Panc1 (cell line): ENCODE measurements at places on chromosomes 4 and X.

GRCh38 chrX:131812847-131813825 is 210.0 kb upstream of the STK26 start:
- DNase-seq = no peak

- DNase-seq = no peak
Observed at GRCh38 chr4:2768921-2769336, 12.8 kb upstream of the TNIP2 start.

DNA sequence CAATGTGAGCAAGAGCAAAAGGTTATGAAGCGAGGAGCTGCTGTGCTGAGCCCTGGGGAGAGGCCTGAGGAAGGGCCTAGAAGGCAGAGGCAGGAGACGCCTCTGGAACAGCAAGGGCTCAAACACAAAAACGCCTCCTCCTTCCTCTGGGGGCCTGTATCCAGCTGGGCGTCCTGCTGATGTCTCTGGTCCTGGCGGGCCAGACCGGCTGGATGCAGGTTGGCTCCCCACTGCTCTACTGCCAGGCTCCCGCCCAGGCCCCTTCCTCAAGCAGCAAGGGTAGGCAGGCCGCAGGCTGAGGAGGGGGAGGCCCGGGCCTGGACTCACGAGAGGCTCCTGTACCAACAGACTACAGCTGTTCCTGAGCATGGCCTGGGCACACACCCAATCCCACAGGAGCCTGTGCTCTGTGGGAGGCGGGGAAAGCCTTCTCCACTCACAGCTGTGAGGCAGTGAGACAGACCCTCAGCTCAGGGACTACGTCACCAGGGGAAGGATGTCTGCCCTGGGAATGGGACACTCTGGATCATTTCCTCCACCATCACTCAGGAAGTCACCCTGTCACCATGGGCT is 2.3 kb downstream of the HAUS7 start:
- no peak for DNase-seq

GRCh38 chrX:119089619-119090018 is 16.8 kb downstream of the CT47C1 start:
- no peak for DNase-seq

DNA sequence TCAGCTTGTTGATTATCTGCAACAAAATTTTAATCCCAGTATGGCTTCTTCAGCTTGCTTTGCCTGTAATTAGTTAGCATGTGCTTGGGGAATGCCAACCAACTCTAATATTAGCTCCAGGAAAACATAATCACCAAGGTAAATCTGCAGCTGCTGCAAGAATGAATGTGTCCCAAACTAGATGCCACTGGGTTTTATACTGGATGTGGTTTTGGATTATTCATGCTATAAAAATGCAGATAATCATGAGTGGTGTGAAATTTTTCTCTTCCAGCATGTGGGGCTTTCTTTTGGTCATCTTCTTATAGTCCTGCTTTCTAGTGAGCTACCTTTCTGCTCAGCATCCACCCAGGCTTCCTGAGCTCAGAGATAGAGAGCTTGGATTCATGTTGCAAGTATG is 295.9 kb upstream of the CASK start:
- no peak for DNase-seq

DNA sequence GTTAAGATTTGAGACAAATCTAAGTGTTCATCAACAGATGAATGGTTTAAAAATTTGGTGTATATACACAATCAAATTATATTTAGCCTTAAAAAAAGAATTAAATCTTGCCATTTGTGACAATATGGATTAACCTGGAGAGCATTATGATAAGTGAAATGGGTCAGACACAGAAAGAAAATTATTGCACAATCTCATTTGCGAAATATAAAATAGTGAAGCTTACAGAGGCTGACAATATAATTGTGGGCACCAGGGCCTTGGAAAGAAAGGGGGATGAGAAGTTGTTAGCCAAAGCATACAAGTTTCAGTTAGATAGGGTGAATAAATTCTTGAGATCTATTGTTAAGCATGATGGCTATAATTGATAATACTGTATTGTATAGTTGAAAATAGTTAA is 883.0 kb downstream of the TECRL start:
- DNase-seq = no peak

DNA sequence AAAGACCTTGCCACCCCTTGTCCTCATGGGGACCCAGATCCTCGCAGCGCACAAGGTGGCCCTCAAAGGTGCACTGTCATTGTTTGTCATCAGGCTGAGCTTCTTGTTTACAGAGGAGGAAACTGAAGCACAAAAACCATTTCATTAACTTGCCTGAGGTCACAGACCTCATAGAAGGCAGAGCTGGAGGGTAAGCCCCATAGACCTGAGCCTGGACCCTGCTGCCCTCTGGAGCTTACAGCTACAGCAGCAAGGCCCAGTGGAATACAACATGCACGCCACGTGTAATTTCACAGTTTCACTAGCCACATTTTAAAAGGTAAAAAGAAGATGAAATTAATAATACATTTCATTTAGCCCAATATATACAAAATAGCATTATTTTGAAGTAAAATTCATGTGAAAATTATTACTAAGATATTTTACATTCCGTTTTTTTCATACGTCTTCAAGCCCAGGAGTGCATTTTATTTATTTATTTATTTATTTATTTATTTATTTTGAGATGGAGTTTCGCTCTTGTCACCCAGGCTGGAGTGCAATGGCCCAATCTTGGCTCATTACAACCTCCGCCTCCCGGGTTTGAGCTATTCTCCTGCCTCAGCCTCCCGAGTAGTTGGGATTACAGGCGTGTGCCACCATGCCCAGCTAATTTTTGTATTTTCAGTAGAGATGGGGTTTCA is 8.8 kb downstream of the JAKMIP1 start:
- no peak for DNase-seq

- no peak for DNase-seq
Observed at GRCh38 chrX:101190736-101191135, 28.9 kb upstream of the DRP2 start.

DNA sequence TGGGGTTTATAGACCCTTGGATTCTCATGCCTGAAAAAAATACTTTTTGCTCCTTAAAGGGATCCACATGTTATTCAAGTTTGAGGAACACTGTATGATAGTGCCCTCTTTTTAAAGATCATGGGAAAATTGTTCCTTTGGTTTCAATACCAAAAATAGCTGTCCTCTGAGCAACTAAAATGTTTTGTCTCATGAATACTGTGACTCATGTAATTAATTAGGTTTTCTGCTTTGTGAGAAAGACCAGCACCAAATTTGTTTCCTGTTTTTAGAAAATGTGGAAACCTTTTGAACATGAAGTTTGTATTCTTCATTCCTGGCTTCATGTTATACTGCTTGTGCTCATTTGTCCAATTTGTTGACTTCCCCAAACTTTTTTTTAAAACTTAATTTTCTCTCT is 127.6 kb upstream of the SH3RF1 start:
- DNase-seq = no peak

- no peak for DNase-seq
Observed at GRCh38 chrX:71181558-71181909, 36.9 kb downstream of the NLGN3 start.

GRCh38 chr4:56874923-56875322 is 32.8 kb upstream of the REST start:
- no peak for DNase-seq

GRCh38 chr4:6820695-6821094 is 38.2 kb downstream of the KIAA0232 start:
- no peak for DNase-seq

DNA sequence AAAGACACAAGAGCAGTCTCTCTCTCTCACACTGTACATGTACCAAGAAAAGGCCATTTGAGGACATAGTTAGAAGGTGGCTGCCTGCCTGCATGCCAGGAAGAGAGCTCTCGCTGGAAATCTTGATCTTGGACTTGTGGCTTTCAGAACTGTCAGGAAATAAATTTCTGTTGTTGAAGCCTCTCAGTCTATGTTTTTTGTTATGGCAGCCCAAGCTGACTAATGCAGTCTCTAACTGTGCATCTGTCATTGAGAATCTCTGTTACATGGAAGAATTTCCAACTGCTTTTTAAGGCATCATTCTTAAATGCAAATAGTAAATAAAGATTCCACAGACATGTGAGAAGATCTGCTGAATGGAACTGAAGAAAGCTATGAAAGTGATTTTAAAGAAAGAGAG is 198.3 kb downstream of the PCDH10 start:
- DNase-seq = no peak

DNA sequence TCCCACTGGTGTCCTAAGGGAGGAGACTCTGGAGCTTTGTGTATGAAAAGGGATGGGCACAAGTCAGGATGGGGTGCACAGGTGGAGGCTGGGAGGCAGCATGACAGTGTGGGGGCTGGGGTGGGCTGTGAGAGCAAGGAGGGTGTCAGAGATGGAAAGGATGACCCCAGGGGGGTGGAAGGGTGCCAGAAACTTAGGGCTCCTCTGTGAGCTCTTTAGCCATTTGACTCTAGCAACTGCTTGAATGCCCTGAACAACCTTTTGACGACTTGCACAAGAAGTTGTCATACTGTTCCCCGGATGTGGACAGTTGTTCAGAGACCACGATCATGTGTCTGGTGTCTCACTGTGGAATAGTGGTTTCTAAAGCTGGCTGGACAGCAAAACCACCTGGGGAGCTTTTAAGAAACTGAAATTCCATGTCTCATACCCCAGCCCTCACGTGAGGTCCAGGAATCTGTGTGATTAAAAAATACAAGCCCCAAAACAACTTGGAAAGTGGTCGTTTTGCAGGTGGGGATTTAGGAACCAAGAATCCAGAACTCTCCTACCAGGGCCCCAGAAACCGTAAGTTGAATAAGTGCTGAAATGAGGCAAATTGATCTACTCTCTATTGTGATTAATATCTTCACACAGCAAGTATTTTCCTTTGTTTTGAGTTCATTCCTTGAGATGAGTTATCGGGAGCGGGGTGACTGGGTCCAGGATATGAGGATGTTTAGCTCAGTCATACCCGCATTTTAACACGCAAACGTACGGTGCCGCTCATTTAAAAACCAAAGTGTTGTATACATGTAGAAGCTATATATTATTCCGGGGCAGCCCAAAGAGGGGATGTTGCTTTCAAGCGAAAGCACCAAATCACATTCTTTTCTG is 3.4 kb downstream of the RHOH start:
- DNase-seq = no peak

GRCh38 chr4:112386071-112386470 is 88.9 kb downstream of the ALPK1 start:
- DNase-seq = no peak

GRCh38 chrX:108298165-108298602 is 140.0 kb downstream of the COL4A6 start:
- no peak for DNase-seq

- peak; percentile 39 for DNase-seq
Observed at GRCh38 chr4:145557720-145558119, 61.5 kb upstream of the MMAA start.

- DNase-seq = no peak
Observed at GRCh38 chr4:81756042-81756441, 284.3 kb upstream of the RASGEF1B start.

DNA sequence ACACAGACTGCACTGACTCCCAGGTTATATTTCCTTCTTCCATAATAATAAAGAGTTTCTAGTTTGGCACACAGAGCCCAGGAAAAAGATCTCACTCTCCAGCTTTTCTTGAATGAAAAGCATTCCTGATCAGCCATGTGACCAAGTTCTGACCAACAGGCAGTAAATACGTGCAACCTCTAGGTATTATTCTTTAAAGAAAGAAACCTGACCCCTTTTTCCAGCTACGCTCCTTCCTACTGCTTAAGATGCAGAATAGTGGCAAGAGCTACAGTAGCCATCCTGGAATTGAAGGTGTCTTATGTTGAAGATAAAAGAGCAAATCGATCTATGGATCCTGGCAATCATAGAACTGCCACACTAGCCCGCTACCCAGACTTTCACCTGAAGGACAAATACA is 76.7 kb downstream of the LRBA start:
- DNase-seq = no peak

GRCh38 chr4:112029771-112030171 is 115.5 kb upstream of the FAM241A start:
- no peak for DNase-seq

GRCh38 chr4:176967586-176967985 is 174.9 kb upstream of the VEGFC start:
- DNase-seq = no peak

GRCh38 chr4:48167538-48168263 is 33.7 kb upstream of the TXK start:
- no peak for DNase-seq

DNA sequence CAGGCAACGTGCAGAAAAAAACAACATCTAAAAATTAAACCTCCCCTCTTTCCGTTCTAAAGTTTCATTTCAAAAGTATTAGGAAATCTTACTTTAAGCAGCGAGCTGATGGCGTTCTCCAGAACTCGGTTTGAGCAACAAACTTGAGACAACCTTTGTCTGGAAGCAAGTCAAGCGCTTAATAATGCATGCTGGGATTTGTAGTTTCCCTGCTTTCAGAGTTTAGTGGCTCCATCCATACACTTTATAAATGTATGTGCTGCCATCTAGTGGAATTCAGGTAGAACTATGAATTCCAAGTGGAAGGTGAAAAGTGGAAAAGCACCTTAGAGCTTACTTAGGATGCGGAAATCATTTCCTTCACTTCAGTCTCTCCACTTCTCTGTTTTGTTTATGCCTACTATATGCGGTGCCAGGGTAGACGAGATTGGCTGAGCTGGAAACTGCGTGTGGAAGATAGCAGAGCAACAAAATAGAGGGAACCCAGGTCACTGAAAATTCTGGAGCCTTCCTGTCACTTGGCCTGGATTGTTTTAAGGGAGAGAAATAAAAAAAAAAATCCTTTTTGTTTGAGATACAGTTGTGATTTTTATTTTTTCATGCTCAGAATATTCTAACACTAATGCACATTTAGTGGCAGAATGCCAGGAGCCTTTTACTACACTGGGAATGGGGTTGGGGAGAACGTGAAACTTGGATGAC is at the start of gene BDH2:
BDH2 (minus strand) TSS at position 144 of the 702 bp plus-strand sequence. CDS start 3,580 bp downstream, outside the sequence.
- no peak for DNase-seq

GRCh38 chr4:68369142-68369805 is 19.4 kb upstream of the YTHDC1 start:
- DNase-seq = no peak

- DNase-seq = no peak
Observed at GRCh38 chrX:100424012-100424411, 13.9 kb upstream of the PCDH19 start.

DNA sequence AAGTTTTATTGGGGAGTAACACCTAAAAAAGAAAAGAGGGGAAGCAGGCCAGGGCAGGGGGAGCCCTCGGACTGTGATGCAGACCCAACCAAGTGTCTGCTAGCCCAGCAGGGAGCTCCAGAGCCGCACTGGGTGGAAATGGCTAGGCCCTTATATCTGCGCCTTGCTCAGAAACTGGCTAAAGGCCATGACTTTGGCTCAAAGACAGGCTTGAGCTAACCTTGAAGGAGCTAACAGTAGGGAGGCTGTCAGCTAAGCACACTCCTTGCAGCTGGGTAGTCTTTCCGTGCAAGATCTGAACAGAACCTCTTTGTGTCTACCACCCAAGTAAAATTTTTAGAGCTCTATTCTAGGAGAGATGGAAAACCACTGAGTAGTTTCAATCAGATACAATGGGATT is 43.0 kb downstream of the SEPSECS start:
- DNase-seq = no peak

- DNase-seq = no peak
Observed at GRCh38 chr4:148240241-148240640, 202.0 kb downstream of the NR3C2 start.
